ENCODE measurements at places on chromosomes 12 and 14.

- DNase-seq, result no peak
Observed at GRCh38 chr14:73466861-73467260, 8.5 kb upstream of the NUMB start.

DNA sequence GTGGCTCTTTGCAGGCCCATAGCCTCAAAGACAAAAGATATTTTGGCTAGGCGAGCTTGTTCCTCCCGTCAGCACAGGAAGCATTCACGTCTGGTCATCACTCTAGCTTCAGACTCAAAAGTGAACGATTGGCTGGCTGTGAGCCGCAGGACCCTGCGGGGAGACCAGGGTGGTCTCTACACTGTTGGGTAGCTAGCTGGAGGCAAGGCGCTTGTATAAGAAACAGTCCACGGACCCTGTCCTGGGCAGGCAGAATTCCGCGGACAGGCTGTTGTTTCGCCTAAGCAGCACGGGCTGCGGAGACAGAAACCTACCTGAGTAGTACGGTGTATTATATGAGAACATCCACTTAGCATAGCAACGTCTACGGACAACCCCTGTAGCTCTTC lies 29.6 kb downstream of the WBP11 start:
- no peak for DNase-seq

- peak; percentile 91 for DNase-seq
Observed at GRCh38 chr12:32264961-32265360, 134.4 kb upstream of the FGD4 start.

GRCh38 chr14:30528119-30528518 lies 30.8 kb upstream of the G2E3 start:
- DNase-seq, result no peak

GRCh38 chr14:90678420-90678819 lies 137.8 kb downstream of the TTC7B start:
- peak; percentile 67 for DNase-seq

- no peak for DNase-seq
Observed at GRCh38 chr14:69547701-69548348, 26.8 kb downstream of the CCDC177 start.
